ENCODE measurements at places on chromosomes 2 and 18.

GRCh38 chr2:216829533-216829932 lies 30.3 kb downstream of the TNP1 start:
- no peak for DNase-seq

DNA sequence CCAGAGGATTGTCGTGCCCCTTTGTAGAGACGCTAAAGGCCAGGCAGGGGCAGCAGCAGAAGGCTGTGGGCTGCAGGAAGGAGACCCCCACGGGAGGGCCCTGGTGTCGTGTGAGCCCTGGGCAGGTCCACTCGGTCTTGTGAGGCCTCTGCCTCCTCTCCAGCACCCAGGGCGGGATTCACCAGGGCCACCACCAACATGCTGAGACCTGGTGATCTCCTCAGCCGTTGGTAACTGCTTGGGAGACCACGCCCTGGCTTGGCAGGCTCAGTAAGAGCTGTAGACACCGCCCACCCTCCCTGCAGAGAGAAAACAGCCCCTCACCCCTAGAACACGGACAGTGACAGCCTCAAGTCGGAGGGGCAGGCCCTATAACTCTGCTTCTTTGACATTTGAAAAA lies 21.1 kb downstream of the MBP start:
- DNase-seq: no peak

- DNase-seq: no peak
These were observed 875 bp downstream of the C18orf63 start for GRCh38 chr18:74316257-74317170.

- no peak for DNase-seq
These were observed 34.8 kb downstream of the MYO3B start for GRCh38 chr2:170212625-170213280.

DNA sequence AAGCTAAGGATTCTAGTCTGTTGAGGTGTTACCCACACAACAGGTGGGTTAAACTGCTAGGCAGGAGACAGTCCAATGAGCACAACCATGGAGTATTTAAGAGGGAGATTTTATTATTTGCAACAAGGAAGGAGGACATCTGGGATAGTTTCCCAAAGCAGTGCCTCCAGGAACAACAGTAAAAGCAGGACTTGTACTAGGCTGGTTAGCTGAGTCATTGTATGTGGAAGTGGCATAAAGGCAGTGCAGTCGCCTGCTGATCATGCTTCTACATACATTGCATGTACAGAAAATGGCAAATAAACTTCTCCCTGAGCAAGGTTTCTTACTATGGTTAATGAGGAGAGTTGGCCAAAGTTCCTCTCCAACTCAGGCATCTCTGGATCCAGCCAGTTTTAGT lies 46.1 kb upstream of the CYTIP start:
- no peak for DNase-seq

DNA sequence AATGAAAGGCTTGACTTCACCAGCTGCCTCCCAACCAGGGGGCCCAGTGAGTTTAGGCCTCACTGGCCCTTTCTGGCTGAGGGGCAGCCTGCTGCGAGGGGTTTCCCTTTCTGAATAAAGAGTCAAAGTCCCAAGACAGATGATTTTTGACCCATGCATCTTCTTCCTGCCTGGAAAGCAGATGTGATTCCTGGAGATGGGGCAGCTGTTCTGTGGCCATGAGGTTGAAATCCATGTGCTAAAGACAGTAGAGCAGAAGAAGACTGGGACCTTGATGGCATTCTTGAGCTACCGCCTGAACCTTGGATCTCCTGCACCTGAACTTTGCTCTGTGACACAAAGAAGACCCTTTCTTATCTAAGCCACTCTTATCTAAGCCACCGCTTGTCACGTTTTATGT lies 19.8 kb downstream of the HPCAL1 start:
- DNase-seq: no peak

GRCh38 chr2:57850415-57851130 lies 196.0 kb upstream of the VRK2 start:
- no peak for DNase-seq

DNA sequence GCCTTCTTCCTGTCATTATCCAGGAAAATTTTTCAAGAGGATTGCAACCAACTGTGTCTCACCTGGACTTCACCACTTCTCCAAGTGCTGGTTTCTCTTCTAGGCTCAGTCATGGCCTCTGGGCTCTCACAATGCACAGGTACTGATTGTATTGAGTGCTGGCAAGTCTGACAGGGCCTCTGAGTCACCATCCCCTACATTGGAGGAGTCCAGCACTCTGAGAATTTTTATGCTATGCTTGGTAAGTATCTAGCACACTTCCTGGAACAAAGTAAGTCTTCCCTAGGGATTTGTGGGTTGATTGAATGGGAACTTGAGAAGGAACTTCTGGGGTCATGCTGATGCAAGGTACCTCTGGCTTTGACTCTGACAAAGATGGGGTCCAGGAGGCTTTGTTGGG lies 147.2 kb upstream of the CELF4 start:
- no peak for DNase-seq

DNA sequence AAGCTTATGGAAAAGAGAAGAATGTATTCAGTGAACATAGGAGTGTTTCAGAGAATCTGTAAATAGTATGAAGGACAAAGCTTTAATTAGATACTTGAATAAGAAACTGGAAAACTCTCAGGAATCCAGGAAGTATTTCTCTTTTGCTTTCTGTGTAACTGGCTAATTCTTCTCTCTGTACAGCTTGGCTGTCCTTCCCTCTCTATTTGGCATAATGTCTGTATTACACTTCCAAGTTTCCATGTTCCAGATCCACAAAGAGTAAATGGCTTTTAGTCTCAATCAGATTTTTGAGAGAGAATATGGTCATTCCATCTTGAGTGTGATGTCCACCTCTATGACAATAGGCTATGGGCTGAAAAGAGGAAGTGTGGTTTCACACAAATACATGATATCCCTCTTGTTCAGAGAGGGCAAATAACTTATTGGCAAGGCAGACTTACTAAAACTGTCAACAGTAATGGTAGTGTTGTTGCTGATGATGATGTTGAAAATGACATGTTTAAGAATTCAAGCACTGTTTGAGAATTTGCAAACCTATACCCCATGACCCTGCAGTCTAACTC lies 129.2 kb upstream of the ERBB4 start:
- no peak for DNase-seq

GRCh38 chr2:102735416-102736109 lies 26.3 kb upstream of the TMEM182 start:
- no peak for DNase-seq

DNA sequence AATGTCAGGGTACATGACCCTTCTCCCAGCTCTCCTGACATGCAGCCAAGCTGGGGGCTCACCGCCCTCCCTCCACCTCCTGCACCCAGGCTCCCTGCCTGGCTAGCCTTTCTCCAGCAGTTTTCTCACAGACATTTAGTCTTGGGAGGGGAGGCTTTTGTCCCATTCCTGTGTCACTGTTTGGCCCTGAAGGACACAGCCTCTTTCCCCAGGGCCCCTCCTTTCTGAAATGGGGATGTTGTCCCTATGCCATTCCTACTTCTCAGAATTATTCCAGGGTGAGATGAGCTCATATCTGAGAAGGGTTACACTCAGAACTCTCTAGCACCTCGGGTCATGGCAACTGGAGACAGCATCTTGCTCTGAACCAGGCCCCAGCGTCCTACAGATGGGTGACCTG lies 47.3 kb upstream of the MRPL33 start:
- DNase-seq: no peak

DNA sequence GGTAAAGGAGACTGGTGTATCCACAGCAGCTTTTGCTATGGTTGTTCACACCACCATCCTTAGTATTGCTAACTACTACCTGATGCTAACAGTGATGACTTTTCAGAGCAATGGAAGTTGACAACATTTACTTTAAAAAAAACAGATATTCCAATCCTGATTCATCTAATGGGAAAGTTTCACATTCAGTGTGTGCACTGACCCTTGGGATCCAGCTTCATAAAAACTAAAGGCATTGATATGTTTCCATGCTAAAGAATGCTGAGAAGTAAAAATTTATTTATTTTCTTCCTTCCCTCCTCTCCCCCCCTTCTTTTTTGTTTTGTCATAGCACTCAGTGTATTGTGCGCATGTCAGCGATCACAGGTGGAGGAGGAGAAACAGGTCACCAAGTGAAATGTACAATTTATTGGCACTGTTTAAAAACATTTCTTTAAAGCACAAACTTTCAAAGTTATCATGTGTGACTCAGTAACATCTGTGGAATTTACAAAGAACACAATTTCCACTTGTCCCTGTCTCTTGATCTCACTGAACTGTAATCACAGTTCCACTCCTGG lies 229.9 kb downstream of the ALK start:
- no peak for DNase-seq

DNA sequence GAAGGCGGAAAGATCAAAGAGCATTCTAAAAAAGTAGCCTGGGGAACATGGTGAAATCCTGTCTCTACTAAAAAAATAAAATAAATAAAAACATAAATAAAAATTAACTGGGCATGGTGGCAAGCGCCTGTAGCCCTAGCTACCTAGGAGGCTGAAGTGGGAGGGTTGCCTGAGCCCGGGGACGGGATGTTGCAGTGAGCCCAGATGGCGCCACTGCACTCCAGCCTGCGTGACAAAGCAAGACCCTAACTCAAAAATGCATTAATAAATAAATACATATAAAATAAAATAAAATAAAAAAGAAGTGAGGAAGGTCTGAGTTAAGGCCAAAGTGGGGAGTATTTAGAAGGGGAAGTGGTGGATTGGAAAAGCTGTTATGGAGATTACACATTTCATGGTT lies 1.3 kb upstream of the PSMD14 start:
- DNase-seq: no peak

DNA sequence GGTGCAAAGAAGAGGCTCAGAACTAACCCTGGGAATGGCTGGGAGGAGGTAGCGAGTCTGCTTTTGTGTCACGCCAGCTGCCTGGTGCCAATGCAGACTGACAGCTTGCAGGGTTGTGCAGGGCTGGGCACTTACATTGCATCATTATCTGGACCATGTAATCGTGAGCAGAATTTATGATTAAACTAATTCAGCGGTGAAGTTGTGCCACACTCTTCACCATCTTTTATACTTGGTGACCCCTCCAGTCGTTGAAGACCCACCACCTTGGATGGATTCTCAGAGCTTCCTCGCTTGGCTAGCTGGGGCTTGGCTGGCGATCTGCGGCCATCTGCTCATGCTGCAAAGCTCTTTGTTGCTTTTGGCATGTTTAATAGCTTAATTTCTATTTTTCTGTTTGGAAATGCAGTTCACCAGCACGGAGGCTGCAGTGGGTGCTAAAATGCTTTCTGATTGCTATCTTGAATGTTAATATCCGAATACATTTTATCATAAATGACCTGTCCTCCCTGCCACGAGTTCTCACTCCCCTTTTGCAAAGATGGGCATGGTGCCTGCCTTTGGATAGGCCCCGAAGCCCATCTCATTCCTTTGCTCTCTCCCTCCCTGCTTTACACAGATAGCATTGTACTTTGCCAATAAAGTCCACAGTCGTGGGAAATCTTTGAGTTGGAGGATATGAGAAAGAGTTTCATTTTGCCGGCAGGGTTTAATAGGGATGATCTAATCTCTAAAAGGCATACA lies 188.2 kb downstream of the PRKCE start:
- DNase-seq: no peak

DNA sequence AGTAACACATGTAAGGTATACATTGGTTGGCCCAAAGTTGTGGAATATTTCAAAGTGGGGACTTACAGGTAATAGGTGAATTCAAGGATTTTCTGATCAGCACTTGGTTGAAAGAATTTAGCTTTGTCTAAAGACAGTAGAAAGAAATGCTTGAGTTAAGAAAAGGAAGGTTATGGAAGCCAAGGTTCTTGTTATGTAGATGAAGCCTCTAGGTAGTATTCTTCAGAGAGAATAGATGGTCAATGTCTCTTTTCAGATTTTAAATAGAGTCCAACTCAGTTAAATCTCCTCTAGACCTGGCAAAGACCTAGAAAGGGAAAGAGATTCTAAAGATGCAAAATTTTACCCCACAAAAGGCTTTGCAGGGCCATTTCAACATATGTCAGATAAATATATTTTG lies 157.4 kb downstream of the ANKRD30B start:
- DNase-seq: no peak

GRCh38 chr2:104914509-104914908 lies 60.6 kb downstream of the POU3F3 start:
- DNase-seq: no peak

GRCh38 chr2:38549071-38549704 lies 53.5 kb downstream of the HNRNPLL start:
- DNase-seq: no peak

- DNase-seq: no peak
These were observed 20.0 kb downstream of the EFHD1 start for GRCh38 chr2:232653441-232653840.

DNA sequence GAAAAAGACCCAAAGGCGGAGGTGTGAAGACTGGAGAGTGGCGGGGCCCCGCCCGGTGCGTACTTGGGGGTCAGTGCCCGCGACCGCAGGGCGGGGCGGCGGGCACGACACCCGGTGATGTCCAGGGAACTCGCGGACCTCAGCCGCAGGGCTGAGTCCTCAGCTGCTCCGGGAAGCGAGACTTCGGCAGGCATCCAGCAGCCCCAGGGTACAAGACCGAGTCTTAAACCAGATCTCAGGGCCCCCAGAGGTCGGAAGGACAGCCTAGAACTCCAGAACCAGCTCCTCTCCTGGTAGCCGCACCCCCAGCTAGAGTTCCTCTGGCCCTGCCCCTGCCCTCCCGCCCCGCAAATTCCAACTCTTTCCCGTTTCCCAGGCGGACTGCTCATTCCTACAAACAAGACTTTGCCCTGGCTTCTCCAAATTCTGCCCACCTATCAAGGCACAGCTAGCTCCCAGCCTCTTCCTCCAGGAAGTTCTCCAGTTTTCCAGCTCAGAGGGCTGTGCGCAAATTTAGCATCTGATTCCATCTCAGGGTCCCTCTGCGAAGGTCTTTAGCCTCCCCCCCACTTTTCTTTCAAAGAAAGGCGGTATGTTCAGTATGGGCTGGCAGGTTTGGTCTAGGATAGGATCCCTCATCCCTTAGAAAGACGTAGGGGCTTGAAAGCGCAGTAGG lies 26.0 kb upstream of the NOTO start:
- no peak for DNase-seq

DNA sequence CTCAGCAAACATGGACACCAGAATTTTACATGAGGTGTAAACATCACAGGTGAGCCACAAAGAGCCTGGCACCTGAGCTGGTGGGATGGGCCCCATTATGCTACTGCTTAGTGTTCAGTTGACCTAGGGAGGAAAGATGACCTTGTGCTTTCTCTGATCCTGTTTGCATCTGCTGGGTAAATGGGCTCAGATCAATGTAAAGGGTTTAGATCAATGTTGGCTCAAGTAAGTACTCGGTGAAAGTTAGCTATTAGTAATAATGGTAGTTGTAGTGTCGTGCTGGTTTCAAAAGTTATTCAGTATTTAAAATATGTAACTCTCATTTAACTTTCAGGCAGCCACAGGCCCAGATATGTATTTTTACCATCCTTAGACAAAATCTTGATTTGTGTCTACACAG lies 19.8 kb downstream of the ABHD3 start:
- DNase-seq: no peak

DNA sequence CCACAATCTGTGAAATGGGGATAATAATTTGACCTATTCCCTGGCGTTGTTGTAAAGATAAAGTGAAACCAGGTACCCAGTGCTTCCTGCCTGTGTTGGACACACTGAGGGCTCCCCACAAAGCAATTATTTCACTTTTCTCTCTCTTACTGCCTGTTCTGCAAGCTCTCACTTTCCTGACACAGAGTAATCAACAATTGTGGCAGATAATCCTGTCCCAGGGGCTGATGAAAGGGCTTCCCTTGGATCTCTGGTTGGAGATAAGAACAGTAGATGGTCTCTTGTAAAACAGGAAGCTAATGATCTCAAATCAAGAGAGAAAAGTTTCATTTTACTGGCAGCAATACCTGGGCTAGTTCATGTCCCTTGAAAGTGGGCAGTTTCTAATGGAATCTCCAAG lies 190.4 kb upstream of the EPHA4 start:
- no peak for DNase-seq

- DNase-seq: no peak
These were observed 331.8 kb upstream of the MYT1L start for GRCh38 chr2:2662847-2663356.
